ENCODE measurements at places on chromosomes 16 and 17.

GRCh38 chr17:13378361-13378760 lies 223.4 kb downstream of the HS3ST3A1 start:
- DNase-seq: no peak

DNA sequence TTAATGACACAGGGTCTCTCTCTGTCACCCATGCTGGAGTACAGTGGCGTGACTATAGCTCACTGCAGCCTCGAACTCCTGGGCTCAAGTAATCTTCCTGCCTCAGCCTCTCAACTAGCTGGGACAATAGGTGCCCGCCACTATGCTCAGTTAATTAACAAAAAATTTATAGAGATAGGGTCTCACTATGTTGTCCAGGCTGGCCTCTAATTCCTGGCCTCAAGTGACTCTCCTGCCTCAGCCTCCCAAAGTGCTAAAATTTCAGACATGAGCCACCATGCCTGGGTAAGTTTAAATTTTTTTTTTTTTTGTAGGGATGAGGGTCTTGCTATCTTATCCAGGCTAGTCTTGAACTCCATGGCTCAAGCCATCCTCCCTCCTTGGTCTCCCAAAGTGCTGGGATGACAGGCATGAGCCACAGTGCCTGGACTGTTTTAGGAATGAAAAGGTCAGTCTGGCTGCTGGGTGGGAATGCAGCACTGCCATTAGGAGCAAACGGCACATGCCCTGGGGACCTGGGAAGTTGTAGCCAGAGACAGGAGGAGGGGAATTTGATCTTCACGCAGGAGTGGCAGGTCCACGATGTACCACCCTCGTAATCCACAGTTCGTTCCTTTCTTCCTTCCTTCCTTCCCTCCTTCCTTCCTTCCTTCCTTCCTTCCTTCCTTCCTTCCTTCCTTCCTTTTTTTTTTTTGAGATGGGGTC lies 106.7 kb downstream of the HAPSTR1 start:
- no peak for DNase-seq

DNA sequence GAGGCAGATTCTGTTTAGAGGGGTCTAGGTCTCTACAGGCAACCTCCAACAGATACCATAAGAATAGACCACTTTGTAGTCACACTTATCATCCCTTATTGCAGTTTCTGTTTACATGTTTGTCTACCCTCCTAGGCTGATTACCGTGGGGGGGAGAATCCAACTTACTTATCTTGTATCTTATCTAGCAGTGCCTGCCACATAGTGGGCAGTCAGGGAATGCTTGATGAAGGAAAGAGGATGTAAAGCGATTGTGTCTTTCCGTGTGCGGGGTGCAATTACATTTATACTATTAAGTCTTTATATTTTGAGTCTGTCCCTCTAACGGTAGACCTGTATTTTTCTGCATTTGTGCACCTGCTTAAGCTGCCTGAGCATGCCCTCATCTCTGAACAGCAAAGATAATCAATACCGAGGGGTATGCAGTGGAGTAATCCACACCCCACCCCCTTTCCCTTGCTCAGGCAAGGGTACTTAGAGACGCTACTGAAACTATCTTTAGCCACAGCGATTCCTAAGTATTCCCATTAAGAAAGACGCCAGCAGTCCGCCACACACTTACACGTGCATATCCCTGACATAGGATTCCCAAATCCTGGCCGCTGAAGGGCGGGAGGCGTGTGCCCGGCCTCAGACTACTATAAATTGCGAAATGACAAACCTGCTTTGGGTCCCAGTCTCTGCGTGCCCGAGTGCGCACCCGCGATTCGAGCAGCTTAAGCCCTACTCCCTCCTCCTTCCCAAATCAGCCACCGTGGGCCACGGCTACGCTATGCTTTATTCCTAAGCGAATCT lies 635 bp upstream of the AATF start:
- no peak for DNase-seq

GRCh38 chr16:64253096-64253495 lies 868.8 kb downstream of the CDH11 start:
- DNase-seq: no peak

GRCh38 chr17:15490634-15491261 lies 23.3 kb upstream of the CDRT4 start:
- no peak for DNase-seq

DNA sequence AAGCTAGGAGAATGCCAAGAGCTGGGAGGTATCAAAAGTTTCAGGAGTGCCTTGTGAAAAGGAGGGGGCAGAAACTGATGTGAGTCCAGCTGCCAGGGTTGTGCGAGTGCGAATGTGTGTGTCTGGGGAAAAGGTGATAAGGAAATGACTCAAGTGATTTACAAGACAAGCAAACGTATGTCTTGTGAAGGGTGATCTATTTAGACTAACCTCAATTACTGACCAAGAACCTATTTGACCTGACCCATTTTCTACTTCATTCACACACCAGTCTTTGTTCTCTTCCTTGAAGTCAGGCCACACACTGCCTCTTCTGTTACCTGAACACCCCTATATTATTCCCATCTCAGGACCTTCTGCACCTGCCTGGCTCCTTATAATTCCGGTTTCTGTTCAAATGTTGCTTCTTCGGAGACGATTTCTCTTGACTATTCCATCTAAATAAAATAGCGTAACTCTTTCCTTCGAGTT lies 1.0 kb downstream of the GDE1 start:
- no peak for DNase-seq

DNA sequence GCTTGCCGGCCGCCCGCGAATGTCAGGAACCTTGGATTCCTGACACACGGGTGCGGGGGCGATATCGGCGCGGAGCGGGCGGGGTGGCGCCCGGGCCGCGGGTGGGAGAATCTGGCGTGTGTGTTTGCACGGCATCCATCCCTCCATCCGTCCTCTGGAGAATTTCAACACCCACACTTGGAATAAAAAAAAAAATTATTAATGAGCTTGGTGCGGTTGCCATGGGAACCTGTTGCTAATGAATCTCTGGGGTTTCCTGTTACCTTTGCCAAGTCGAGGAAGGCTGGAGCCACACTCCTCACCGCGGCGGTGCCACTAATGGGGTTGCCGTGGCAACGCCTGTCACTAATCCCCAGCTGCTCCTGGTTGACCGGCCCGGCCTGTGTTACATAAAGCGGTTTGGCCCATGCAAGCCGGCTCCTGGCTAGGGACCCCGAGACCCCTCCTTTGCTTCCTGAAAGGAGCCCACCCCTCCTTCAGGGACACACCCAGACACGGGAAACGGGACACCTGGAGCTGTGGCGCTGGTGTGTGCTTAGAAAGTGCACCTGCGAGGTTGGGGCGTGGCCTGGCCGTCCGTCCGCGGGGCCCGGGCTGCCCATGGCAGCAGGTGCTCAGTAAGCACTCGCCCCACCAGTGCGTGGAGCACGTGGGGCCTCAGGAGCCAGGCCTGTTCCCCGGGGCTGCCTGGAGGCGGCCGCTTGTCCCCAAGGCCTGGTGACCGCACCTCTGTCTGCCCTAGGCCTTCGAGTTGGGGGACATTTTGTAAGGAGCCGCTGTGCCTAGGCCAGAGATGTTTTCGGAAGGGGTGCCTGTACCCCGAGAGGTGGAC lies 14.6 kb downstream of the CACNA1H start:
- no peak for DNase-seq

GRCh38 chr17:10114931-10115535 lies 83.4 kb downstream of the GAS7 start:
- peak; percentile 21 for DNase-seq

- no peak for DNase-seq
These were observed 15.8 kb downstream of the EMP2 start for GRCh38 chr16:10564591-10564990.

DNA sequence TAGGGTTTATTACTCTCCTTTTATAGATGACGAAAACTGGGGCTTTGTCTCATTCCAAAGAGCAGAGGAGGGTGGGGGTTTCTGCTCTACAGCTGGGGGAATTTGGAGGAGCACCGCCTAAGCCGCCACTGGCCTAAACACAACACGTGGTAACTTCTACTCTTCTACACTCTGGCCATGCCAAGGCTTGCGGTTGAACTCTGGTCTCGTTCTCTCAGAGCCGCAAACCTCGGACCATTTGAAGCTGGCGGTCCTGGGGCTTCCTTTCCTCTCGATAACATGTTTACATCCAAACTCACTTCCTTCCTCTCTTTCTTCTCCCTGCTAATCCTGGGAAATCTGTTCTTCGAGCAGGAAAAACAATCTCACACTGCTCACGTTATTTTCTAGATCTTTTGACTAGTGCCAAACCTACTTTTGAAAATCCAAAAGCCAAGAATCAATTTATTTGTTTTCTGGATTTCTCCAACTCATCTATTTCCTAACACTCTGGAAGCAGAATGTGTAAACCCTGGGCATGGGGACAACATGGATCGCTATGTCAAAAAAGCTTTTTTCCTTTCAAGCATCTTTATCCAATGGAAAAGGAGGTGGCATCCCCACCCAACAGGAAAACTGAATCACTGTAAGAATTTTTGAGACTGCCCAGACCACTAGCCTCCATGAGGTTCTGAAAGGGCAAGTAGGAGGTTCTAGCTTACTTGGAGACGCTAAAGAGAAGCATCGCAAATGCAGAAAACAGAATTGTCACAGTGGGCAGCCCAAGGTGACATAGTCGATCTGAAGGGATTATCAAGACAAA lies 13.6 kb upstream of the EEF2K start:
- DNase-seq: peak; percentile 44

- DNase-seq: no peak
These were observed 398.8 kb downstream of the HS3ST3B1 start for GRCh38 chr17:14699574-14700185.

DNA sequence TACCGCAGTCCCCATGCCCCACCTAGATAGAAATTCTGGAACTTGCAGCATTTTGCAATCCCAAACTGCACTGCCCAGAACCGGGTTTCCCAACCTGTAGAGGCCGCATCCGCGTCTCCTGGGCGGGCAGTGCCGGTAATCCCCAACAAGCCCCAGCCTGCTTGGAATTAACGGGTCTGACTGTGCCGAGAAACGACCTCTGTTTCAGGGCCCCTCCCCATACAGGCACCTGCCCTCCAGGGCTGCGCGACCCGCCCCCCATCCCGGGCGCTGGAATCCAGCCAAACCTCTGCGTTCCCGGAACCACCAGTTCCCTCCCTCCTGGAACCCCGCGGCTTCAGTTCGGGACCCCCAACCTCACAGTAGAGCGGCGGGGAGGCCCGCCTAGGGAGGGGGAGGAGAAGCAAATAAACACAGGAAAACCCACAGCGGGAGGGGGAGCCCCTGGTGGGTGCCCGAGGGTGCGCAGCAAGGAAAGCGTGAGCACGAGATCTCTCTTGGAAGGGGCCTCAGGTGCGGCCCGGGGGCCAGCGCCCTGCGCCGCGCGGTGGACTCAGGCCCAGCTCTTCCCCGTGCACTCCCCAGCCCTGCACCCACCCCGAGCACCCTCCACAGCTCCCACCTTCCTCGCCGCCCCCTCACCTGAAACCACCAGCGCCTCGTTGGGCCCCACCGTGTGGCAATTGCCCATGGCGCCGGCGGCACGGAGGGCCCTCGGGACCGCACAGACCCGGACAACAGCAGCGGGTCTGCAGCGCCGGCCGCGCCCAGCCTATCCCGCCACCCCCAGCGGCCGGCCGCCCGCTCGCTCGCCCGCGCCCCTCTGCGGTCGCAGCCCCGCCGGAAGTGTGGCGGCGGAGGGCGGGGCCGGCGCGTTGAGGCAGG lies at the start of gene FLOT2:
Gene FLOT2, minus strand, starts transcription at position 850 of the 885 bp plus-strand sequence. Its CDS starts 159 bp downstream, at position 691.
- peak; percentile 40 for DNase-seq

DNA sequence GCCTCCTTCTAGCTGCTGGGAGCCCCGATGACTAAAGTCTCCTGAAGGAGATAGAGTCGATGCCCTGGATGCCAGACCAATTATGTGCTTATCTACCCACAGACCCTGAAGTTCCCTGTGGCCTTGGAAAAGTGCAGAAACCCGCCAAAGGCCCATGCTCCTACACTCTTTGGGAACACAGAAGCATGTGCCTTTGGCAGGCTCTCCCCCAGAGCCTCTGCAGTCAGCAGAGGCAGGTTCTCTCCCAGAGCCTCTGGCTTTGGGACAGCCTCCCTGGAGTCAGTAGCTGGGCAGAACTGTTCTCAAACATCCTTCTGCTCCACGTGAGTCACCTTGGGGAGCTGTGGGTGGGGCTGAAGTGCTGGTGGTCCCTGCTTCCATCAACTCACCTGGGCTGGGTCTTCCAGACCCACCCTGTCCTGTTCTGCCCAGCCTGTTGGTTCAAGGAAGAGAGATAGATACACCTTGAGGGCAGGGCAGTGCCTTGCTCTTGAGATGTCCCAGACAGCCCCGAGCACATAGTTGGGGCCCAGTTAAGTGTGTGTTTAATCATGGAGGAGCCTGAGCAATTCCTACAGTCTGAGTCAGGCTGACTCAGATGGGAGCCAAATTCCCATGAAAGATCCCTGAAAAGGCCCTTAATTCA lies 3.2 kb upstream of the CDK5RAP3 start:
- no peak for DNase-seq

- no peak for DNase-seq
These were observed 15.5 kb upstream of the MMD start for GRCh38 chr17:55437159-55437605.

- no peak for DNase-seq
These were observed at the start of gene TNFRSF13B for GRCh38 chr17:16971458-16972338. Gene TNFRSF13B (minus strand): TSS chr17:16972118. CDS start chr17:16972075, 43 bp downstream.

DNA sequence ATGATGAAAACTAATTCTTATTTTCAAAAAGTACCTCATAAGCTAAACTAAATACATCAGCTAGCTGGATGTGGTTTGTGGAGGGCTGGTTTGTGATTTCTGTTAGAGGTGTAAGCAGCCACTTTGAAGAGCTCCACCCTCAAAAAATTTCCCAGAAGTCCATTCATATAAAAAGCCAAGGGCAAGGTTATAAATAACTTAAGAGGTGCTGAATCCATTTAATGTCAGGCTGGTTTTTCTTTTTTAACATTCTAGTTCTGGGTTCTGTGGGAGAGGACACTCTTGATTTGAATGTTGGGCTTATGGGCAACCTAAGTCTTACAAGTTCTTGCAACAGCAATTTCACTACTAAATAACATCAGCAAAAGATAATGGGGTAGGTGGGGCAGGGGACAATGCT lies 3.4 kb upstream of the WIPI1 start:
- DNase-seq: no peak

- no peak for DNase-seq
These were observed 72.2 kb upstream of the GNAO1 start for GRCh38 chr16:56119133-56119532.

DNA sequence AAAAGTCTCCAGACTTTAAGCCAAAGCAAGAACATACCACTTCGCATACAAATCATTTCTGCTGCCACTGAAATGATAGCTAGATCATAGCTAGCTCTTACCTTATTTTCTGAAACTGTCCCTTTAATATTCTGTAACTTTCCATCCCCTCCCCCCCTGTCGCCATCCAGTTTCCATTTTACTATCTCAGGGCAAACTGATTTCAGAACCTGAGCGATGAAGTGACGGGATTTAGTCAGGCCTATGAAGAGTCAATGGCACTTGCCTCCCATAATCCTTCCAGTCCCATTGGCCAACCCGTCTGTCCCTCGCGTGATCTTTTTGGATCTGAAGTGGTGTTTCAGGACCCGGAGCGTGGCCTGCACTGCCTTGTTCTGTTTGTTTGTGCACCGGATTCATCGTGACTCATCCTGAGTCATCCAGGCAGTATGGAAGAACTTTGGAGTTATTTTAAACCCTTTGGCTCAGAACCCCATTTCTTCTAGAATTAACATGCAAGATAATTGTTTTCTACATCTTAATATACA lies 199.8 kb upstream of the CHMP6 start:
- no peak for DNase-seq

All from stimulated activated CD4-positive, alpha-beta T cell treated with anti-CD3 and anti-CD28 coated beads, Interleukin-1b, Interleukin-23, amount 100 ng/mL, for 4 hours (primary cell).